ENCODE measurements at places on chromosomes 11 and 22.

GRCh38 chr11:130131961-130132850 lies 27.4 kb upstream of the ST14 start:
- DNase-seq: peak; percentile 9

GRCh38 chr11:6497069-6497839 lies at the start of gene DNHD1:
DNHD1 (plus strand) TSS chr11:6497280; CDS start chr11:6498216, 936 bp downstream.
- DNase-seq: no peak

DNA sequence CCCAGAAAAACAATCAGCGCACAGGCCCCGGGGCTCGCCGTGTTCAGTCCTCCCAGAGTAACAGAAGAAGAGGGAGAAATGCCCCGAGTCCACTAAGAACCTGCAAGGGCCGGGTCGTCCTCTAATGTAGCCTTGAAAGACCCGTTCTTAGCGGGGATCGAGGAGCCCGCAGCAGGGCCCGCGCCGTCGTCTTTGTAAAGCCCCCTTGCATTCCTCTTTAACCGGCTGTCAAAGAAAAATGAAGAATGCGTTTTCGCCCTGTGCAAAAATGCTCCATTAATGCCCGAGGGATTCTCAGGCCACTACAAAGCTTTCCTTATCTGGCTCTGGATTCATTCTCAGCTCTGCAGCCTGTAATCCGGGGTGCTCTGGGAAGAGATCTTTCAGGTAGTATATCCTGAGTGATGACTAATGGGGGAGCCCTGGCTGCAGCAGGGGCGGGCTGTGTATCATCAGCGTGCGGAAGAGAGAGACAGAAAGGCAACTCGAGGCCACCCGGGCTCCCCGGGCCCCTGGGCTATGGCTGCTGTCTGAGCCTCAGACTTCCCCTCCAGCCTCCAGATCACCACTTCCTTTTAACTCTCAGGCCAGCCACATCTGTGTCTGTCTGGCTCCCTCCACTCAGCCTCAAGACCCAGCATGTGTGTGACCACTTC lies 78.2 kb downstream of the FBLN1 start:
- no peak for DNase-seq

DNA sequence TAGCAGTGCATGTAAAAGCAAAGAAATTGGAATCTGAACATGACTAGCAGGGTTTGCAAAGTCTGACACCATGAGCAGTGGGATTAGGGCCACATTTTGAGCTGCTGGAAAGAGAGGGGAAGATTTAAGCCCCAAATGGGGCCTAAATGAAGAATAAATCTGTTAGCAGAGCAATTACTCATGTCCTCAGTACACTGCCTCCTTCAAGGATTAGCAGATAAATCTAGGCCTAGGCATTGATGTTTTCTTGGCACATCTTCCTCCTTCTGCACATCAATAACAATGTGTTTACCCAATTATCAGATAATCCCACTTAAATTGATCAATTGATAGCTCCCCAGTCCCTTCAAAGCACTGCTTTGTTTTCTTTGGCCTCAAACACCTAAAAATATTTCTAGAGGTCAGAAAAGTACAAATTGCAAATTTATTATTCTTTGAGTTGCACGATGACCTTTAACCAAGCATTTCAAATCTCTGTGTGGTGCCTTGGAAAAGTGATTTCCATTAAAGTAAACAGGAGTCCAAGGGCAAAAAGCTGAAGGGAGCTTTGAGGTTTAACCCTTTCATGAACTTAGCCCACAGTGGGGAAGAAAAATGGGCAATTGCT lies 514.7 kb upstream of the CHORDC1 start:
- no peak for DNase-seq

GRCh38 chr11:65516135-65516968 lies 8.5 kb upstream of the SCYL1 start:
- no peak for DNase-seq

- no peak for DNase-seq
These were observed 3.1 kb downstream of the APBB1 start for GRCh38 chr11:6415797-6416196.

GRCh38 chr11:115458877-115459276 lies 45.3 kb downstream of the CADM1 start:
- DNase-seq: no peak

- no peak for DNase-seq
These were observed 451.5 kb upstream of the FAT3 start for GRCh38 chr11:91773090-91773489.

DNA sequence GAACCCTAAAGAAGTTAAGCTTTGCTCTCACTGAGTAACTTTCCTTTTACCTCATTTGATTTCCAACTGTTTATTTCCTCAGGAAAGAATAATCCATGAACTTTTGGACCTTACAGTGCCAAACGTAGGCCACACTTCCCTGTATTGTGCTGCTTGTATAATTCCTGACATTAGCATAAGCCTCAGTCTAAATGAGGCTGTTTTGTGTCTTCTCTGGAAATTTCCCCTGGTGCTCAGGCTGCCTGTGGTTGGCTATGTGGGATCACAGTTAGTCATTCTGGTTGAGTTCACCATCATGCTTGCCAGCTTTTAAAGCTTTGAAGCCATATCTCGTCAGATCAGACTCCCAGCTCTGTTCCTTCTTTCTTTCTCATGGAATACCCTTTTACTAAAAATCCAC lies 107.0 kb downstream of the FAM76B start:
- DNase-seq: no peak

DNA sequence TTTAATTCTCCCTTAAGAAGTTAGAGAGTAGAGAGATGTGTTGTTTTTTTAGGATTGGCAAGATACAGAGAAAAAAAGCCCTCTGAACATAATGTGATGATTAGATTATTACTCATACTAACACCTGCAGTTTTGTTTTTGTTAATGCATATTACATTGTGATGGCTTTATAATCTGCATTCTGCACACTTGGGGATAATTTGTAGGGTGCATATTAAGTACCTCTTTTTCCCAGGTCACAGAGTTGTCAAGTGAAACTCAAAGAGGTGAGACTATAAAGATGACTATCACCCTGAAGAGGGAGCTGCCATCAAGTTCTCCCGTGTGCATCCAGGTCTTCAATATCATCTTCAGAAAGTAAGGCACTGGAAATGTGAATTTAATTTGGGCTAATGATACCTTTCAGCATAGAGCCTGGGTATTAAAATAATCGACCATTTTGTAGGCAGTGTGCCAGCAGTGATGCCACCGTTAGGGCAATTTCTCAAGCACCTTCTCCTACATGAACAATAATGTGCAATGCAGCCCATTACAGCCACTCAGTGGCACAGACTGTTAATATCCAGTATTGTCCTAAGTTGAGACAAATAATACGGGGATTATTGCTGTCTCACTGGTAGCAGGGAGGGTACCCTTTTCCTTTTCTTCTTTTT lies 16.2 kb downstream of the PIWIL4 start:
- DNase-seq: no peak

Measured in NCI-H1417 treated with DMSO at 0.1 percent for 48 hours (cell line).